ENCODE measurements at places on chromosomes 4 and X. TPM values are rescaled to one million over a fixed set of nuclear protein-coding genes. Genes with fewer than 3 reads are reported as not detected.

The STK26 gene
- total RNA-seq, result 75.4 TPM

DNA sequence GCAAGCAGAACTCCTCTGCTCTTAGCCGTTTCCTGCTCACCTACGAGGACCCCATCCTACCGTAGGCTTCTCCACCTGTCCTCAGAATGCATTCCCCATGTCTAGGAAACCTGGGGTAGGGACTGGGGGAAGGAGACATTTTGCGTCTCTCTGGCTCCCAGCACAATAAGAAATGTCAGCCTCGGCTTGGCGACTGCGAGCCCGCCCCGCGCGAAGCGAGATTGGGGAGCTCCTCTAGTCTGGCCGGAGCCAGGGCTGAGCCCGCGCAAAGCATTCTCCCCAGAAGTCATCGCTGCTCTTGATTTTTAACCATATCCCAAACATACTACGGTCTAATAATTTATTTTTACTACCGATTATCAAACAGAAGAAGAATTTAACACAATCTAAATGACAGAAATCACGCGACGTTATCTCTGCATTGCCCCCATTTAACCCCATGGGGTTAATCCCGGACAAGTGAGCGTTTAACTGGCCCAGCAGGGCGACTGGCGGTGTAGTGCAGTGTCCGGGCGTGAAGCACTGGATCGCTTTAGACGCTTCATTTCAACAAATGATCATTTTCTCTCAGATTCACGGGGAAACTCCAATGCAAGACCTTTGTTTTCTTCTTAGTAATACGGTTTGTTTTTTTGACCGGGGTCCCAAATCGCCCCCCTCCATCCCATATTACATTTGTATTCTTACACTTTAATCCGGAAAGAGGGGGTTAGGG is 8.0 kb upstream of the PITX2 start:
- no peak overlapping the region for H3K27ac ChIP-seq
- no peaks in the 10 kb centered on the region for H3K36me3 ChIP-seq
- peaks cover 71% of the 10 kb centered on the region for H3K4me1 ChIP-seq
- H3K4me3 ChIP-seq, result peak overlapping the region; percentile 85

DNA sequence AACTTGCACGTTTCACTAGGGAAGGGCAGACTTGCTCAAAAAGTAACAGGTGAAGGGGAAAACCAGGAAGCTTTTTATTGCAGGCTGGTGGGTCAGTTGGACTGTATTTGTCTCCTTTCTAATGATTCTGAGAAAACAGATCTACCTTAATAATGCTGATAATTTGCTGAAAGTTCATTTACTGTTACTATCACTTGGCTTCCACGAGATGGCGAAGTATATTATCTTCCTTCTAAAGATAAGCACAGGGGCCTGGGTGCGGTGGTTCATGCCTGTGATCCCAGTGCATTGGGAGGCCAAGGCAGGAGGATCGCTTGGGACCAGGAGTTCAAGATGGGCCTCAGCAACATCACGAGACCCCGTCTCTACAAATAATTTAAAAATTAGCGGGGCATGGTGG is 16.4 kb downstream of the CCKAR start:
- no peaks in the 10 kb centered on the region for H3K4me1 ChIP-seq
- H3K4me3 ChIP-seq, result no peak overlapping the region
- no peaks in the 10 kb centered on the region for H3K36me3 ChIP-seq

- peaks cover 9% of the 10 kb centered on the region for H3K27me3 ChIP-seq
- no peak overlapping the region for H3K27ac ChIP-seq
- no peak overlapping the region for H3K4me3 ChIP-seq
- no peak for DNase-seq
- H3K4me1 ChIP-seq, result peaks cover 8% of the 10 kb centered on the region
Observed at GRCh38 chr4:25986807-25987206, 72.8 kb downstream of the SMIM20 start.

DNA sequence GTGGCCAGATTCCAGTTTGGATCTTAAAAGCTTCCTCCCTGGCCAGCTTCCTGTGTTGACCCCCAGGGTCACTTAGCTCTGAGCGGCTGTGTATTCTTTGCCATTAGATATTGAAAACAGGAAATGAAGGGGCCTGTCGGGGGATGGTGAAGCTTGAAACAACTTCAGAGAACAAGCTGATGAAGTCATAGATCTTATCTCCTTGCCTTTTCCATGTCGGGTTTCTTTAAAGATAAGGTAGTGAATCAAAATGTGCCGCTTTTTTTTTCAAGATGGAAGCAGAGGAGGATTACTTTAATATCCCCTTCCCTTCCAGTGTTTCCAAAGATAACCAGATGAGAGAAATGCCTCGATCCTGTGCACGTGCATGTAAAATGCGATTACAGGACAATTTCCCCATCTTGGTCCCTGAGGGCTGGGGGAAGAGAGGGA is 508.5 kb downstream of the MID1IP1 start:
- H3K36me3 ChIP-seq, result no peaks in the 10 kb centered on the region
- no peak overlapping the region for H3K4me3 ChIP-seq
- H3K27ac ChIP-seq, result no peak overlapping the region
- H3K4me1 ChIP-seq, result peaks cover 7% of the 10 kb centered on the region

The DRP2 gene
- total RNA-seq, result 0.39 TPM

The GAGE2A gene
- total RNA-seq, result 0.83 TPM

The BST1 gene
- total RNA-seq, result 1.9 TPM

The MGAT4D gene
- total RNA-seq, result not detected

DNA sequence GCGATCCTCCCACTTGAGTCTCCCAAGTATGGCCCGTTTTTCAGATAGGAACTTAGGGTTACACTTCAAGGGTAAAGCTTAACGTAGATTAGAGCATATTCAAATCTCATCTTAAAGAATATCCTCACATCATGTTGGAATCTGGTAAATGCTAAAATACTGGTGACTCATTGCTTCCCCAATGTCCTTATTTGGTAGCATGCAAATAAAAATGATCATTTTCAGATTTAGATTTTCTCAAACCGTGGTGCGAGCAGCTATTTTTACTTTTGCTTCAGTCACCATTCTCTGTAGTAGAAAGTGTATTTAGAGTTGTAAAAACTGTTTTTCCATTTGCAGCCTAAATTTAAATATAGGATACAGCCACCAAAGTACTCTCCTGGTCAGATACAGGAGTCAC is 101.5 kb upstream of the MAML3 start:
- H3K4me3 ChIP-seq, result no peak overlapping the region
- DNase-seq, result no peak
- H3K36me3 ChIP-seq, result no peaks in the 10 kb centered on the region
- H3K27ac ChIP-seq, result no peak overlapping the region

The F9 gene
- 0.18 TPM for total RNA-seq

GRCh38 chrX:130857207-130857606 is 45.8 kb downstream of the ENOX2 start:
- no peaks in the 10 kb centered on the region for H3K36me3 ChIP-seq
- no peak for DNase-seq
- no peaks in the 10 kb centered on the region for H3K27me3 ChIP-seq
- no peak overlapping the region for H3K27ac ChIP-seq
- no peak overlapping the region for H3K4me3 ChIP-seq
- no peaks in the 10 kb centered on the region for H3K4me1 ChIP-seq

The RAB39B gene
- total RNA-seq, result 6.9 TPM

DNA sequence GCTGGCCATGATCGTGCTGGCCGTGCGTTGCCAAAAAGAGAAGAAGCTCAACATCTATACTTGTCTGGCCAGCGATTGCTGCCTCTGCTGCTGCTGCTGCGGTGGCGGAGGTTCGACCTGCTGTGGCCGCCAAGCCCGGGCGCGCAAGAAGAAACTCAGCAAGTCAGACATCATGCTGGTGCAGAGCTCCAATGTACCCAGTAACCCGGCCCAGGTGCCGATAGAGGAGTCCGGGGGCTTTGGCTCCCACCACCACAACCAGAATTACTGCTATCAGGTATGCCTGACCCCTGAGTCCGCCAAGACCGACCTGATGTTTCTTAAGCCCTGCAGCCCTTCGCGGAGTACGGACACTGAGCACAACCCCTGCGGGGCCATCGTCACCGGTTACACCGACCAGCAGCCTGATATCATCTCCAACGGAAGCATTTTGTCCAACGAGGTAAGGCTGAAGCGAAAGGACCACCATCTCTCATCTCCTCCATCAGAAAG is 3.3 kb downstream of the PCDH10 start:
- DNase-seq, result no peak
- H3K4me1 ChIP-seq, result peaks cover 53% of the 10 kb centered on the region
- H3K27ac ChIP-seq, result no peak overlapping the region
- H3K27me3 ChIP-seq, result peaks cover 66% of the 10 kb centered on the region
- no peaks in the 10 kb centered on the region for H3K36me3 ChIP-seq

DNA sequence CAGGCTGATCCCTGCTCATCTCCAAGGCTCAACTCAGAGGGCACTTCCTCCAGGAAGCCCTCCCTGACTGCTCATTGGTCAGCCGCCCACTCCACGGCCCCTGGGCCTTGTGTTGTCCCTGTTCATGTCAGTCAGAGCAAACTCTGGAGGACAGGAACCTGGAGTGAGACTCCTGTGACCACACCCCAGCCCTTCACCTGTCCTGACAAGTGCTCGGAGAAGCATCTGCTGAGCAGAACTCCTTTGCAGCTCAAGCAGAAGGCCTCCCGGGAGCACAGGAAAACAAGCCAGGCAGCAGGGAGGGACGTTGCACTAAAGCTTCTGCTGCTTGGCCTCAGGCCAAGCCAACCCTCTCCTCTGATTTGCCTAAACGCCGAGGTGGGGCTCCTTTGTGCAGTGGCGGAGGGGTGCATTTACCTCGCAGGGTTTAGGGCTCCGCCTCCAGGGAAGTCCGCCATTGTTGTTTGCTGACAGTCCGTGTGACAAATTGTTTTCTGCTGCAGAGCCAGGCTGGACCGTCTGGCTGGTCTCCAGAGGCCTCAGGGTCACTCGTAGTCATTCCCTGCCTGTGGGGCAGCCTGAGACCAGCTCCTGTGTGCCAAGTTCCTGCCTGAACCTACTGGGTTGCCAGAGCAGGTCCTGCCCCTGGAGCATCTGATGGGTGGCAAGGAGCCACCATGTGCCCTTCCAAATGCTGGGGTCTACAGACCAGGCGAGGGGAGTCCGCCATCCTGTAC is 61.8 kb downstream of the C4orf50 start:
- peak; percentile 64 for DNase-seq
- peaks cover 29% of the 10 kb centered on the region for H3K4me1 ChIP-seq
- H3K27ac ChIP-seq, result peak overlapping the region; percentile 90
- no peak overlapping the region for H3K4me3 ChIP-seq
- peaks cover 57% of the 10 kb centered on the region for H3K27me3 ChIP-seq

The NPY2R gene
- 0.34 TPM for total RNA-seq

The GRIA3 gene
- 4.2 TPM for total RNA-seq

GRCh38 chrX:72020204-72020603 is 109.6 kb downstream of the NHSL2 start:
- no peaks in the 10 kb centered on the region for H3K36me3 ChIP-seq
- no peak overlapping the region for H3K4me3 ChIP-seq
- no peak overlapping the region for H3K27ac ChIP-seq
- no peak for DNase-seq

- no peak for DNase-seq
- peaks cover 8% of the 10 kb centered on the region for H3K4me1 ChIP-seq
- H3K4me3 ChIP-seq, result no peak overlapping the region
- H3K27ac ChIP-seq, result no peak overlapping the region
Observed at GRCh38 chrX:10415306-10416001, 204.9 kb downstream of the MID1 start.

GRCh38 chr4:93299118-93299517 is 529.4 kb upstream of the ATOH1 start:
- H3K4me3 ChIP-seq, result no peak overlapping the region
- H3K27ac ChIP-seq, result no peak overlapping the region

- H3K27me3 ChIP-seq, result peaks cover 56% of the 10 kb centered on the region
- H3K36me3 ChIP-seq, result no peaks in the 10 kb centered on the region
- H3K27ac ChIP-seq, result no peak overlapping the region
- H3K4me1 ChIP-seq, result peaks cover 13% of the 10 kb centered on the region
- peak overlapping the region; percentile 12 for H3K4me3 ChIP-seq
- DNase-seq, result no peak
Observed at GRCh38 chrX:36961590-36961989, 46.6 kb upstream of the FAM47C start.

- H3K27ac ChIP-seq, result no peak overlapping the region
- no peaks in the 10 kb centered on the region for H3K36me3 ChIP-seq
- H3K4me1 ChIP-seq, result peaks cover 39% of the 10 kb centered on the region
- peaks cover 6% of the 10 kb centered on the region for H3K27me3 ChIP-seq
- DNase-seq, result no peak
- H3K4me3 ChIP-seq, result no peak overlapping the region
Observed at GRCh38 chr4:76616526-76616925, 181.5 kb downstream of the SHROOM3 start.

The ARL9 gene
- 0.48 TPM for total RNA-seq

DNA sequence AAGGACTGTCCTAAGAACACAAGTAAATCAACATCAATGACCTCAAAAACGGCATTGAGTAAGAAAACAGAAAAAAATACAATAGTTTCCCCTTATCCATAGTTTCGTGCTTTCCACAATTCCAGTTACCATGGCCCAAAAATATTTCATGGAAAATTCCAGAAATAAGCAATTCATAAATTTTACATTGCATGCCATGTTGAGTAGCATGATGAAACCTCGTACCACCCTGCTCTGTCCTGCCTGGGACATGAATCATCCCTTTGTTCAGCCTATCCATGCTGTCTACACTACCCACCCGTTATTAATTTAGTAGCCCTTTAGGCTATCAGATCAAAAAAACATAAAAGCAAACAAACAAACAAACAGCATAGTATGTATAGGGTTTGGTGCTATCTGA is 51.1 kb downstream of the KLF3 start:
- H3K36me3 ChIP-seq, result peaks cover 6% of the 10 kb centered on the region
- H3K4me3 ChIP-seq, result no peak overlapping the region
- no peak for DNase-seq
- H3K4me1 ChIP-seq, result no peaks in the 10 kb centered on the region

GRCh38 chr4:148447681-148448080 is 5.5 kb upstream of the NR3C2 start:
- peaks cover 43% of the 10 kb centered on the region for H3K27me3 ChIP-seq
- peaks cover 9% of the 10 kb centered on the region for H3K4me1 ChIP-seq
- H3K36me3 ChIP-seq, result no peaks in the 10 kb centered on the region
- no peak for DNase-seq

- peaks cover 14% of the 10 kb centered on the region for H3K4me1 ChIP-seq
- H3K36me3 ChIP-seq, result no peaks in the 10 kb centered on the region
- no peak overlapping the region for H3K27ac ChIP-seq
- H3K27me3 ChIP-seq, result peaks cover 2% of the 10 kb centered on the region
- H3K4me3 ChIP-seq, result no peak overlapping the region
Observed at GRCh38 chrX:14946606-14947155, 73.5 kb downstream of the MOSPD2 start.

- H3K4me1 ChIP-seq, result peaks cover 59% of the 10 kb centered on the region
- DNase-seq, result peak; percentile 69
- peaks cover 23% of the 10 kb centered on the region for H3K27me3 ChIP-seq
- H3K4me3 ChIP-seq, result no peak overlapping the region
Observed at GRCh38 chr4:4761128-4761982, 98.1 kb upstream of the MSX1 start.

DNA sequence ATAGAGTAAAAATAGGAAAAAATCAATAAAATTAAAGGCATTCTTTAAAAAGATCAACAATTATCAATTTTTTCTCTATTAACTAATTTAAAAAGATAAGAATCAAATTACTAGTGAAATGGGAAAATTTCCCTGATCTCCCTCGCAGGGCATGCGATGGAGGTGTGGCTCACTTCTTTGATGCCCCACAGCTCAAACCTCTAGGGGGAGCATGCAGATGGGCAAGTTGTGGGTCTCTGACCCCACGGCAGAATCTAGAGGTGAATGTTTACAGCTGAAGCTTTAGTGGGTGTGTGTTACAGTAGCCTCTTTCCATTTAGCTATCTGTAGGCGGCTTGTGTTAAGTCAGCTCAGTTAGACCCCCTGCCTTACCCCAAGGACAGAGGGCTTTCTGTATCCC is 1348.8 kb downstream of the PCDH18 start:
- H3K27me3 ChIP-seq, result no peaks in the 10 kb centered on the region
- H3K4me1 ChIP-seq, result peaks cover 7% of the 10 kb centered on the region
- H3K27ac ChIP-seq, result no peak overlapping the region
- DNase-seq, result peak; percentile 39

- no peaks in the 10 kb centered on the region for H3K36me3 ChIP-seq
- H3K27me3 ChIP-seq, result no peaks in the 10 kb centered on the region
- H3K27ac ChIP-seq, result no peak overlapping the region
Observed at GRCh38 chr4:177008836-177009501, 216.2 kb upstream of the VEGFC start.

All from WTC11 (cell line).